Kidney capillary endothelial cell (primary cell): ENCODE measurements at places on chromosomes 11 and 22.

- DNase-seq = no peak
Observed at GRCh38 chr11:36620246-36620645, 22.2 kb upstream of the RAG2 start.

DNA sequence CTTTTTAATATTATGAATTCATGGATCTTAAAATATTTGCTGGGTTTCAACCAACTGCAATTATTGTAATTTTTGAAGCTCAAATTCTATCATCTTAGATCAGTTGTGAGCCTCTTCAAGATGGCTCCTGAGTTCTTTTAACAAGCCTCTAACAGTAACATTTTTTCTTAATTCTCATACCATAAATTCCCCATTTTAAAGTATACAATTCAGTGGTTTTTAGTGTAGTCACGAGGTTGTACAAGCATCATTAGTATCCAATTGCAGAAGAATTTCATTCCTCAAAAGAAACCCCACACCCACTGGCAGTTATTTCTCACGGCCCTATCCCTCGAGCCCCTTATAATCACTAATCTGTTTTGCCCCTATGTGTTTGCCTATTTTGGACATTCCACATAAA, 270.8 kb downstream of the SBF2 start:
- no peak for DNase-seq

DNA sequence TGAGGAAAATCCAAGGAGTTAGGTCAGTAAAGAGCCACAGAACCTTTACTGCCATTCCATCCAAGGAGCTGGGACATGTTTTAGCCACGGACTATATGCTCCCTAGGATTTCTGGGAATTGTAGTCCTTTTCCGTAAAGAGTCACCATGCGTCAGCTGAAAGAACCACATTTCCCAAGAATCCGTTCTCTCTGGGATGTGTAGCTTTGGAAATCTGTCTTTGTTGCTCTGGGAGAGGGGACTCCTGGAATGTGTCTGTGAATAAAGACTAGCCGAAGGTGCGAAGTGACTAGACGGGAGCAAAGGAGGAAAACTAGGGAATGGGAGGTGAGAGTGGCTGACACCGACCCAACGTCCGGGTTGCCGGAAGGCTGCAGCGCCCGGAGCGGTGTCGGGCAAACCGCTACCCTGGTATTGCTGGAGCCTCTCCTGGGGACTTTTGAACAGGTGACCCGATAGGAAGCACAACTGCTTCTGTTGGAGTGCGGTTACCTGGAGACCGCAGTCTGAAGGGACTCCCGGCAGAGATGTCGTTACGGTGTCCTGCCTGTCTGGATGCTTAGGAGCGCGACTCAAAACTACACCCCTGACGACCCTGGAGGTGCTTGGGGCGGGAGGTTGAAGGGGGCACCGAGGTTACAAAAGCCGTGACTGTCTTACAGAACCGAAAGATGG, at the start of gene IFTAP:
Gene IFTAP (plus strand): TSS at position 187 of the 674 bp plus-strand sequence. CDS start 15,602 bp downstream, outside the sequence.
- DNase-seq = peak; percentile 91

DNA sequence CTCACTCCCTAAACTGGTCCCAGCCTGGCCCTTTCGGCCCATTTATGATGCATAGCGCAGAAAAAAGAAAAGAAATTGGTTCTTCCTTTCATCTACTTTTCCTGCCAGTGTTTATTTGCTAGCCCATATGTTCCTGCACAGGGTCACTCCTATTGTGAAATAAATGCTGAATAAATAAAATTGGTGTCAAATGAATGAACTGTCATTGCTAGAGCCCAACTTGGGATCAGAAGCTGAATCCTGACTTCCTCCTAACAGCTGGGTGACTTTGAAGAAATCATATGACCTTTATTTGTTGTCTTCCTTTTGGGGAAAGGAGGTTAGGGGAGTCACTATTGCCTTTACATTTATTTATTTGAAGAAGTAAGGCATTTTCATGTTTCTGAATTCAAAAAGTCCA, 92.0 kb downstream of the PRR5L start:
- DNase-seq = no peak

DNA sequence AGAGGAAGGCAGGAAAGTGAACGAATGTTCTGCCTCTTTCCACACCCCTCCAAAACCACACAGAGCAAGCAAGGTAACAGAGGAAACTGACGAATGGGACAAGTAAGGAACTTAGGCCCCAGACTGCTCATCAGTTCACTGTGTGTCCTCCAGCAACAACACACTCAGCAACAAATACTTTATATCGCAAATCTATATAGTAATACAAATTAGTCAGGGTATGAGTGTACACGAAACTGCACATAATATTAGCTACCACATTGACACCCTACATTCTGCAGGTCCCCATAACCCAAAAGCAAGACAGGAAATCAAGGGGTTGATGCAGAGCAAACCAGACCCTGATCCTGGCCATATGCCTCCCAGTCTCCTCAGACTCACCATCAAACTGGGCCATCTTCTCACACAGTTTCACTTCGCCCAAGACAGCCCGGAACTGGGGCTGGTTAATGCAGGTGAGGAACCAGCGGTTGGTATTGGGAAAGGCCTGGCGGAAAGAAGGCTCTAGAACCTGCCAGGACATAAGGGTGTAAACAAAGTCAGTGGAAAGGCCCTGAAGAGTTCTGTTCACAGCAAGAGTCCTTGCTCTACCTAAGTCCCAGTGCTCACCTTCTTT, 6.6 kb downstream of the EEF1G start:
- DNase-seq = no peak

GRCh38 chr11:1768141-1768469, 4.4 kb upstream of the CTSD start:
- DNase-seq = no peak

DNA sequence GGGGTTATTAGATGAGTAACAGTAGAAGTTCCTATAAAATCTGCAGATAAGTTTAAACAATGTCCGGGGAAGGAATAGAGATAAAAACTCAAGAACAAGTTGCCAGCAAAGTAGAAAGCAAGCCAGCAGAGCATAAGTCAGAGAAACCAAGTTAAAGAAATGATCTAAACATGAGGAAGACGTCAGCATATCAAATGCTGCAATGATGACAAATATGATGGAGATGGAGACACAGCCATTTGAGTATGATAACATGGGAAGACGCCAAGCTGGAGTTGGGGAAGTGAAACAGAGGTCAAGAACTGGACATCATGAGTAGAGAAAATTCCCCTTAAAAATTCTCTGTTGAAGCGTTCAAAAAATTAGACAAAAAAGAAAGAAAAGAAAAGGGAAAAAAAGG, 571.5 kb downstream of the CNTN5 start:
- no peak for DNase-seq

- DNase-seq = no peak
Observed at GRCh38 chr11:70186936-70187335, 16.2 kb upstream of the FADD start.

DNA sequence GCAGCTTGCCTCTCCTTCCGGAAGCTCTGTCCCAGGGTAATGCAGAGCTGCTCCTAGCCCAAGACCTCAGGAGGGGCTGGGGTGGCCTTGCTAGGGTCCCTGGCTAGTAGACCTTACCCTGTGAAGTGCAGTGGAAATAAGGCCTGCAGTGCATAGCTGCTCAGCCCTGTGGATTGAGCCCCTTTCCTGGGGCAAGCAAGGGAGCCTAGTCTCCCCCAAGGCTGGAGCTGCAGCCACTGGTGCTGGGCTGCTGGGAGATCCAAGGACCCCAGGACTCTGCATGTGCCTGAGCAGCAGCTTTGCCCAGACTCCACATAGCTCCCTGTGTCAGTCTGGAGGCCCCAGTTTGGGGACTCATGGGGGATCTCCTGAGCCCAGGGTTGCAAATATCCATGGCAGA, 57.9 kb downstream of the FANCF start:
- no peak for DNase-seq

DNA sequence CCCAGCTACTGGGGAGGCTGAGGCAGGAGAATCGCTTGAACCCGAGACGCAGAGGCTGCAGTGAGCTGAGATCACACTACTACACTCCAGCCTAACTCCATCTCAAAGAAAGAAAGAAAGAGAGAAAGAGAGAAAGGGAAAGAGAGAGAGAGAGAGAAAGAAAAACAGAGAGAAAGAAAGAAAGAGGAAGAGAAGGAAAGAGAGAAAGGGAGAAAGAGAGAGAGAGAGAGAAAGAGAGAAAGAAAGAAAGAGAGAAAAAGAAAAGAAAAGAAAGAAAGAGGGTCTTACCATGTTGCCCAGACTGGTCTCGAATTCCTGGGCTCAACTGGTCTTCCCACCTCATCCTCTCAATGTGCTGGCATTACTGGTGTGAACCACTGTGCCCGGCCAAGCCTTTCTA, 22.3 kb downstream of the FBLN1 start:
- no peak for DNase-seq

- DNase-seq = no peak
Observed at GRCh38 chr11:2525941-2526807, 81.4 kb downstream of the KCNQ1 start.

DNA sequence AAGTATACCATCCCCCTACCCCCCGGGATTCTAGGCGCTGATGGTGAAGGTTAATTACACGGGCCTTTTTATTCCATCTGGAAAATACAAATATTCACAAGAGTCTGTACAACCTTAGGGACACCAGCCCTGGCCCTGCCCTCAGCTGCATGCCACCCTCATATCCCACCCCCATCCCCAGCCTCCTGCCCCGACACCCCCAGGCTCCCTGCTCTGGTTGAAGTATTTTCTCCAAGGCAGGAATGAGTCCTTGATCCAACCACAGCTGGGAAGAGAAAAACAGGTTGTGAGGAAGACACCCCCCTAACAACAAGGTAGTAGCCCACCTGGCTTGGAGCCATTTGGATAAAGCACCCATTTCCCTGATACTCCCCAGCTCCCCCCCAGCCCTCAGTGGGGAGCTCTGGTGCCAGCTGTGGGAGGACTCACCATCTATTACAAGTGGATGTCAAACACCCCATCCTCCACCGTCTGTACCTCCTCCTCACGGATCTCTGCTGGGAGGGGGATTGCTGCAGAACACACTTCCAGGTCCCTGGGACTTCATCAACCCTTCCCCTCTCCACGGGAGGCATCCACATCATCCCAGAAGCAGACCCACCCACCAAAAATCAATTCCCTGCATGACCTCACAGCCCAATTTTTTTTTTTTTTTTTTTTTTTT, 4.0 kb upstream of the NRXN2 start:
- no peak for DNase-seq

DNA sequence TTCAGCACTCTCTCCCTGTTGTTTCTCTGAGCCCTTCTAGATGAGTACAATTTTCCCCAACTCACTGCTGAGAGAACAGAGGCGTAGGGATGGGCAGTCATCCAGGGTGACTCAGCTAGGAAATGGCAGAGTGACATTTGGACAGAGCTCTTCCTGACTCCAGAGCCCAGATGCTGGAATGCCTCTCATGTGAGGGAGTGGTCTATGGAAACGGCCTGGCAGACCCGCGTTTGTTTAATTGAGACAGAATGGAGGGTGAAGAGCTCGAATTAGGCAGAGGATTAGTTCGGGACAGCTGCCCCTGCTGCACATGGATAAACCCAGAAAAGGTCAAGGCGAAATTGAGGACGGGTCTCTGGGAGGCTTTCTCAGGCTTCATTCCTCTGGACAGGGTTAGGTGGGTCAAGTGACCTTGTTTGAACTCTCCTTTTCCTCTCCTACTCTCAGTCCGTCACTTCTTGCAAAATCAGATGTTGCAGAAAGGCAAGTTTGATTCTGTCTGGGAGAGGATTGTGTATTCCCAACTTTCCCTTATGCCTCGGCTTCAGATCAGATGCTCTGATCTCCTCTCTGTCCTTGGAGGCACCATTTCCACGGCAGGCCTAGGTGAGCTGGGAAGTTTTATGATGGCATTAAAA, 7.6 kb upstream of the LMO2 start:
- DNase-seq = peak; percentile 83

GRCh38 chr11:27201454-27202302, 161.1 kb downstream of the BBOX1 start:
- DNase-seq = no peak

GRCh38 chr11:6196396-6196795, 2.6 kb upstream of the OR52W1 start:
- DNase-seq = no peak

DNA sequence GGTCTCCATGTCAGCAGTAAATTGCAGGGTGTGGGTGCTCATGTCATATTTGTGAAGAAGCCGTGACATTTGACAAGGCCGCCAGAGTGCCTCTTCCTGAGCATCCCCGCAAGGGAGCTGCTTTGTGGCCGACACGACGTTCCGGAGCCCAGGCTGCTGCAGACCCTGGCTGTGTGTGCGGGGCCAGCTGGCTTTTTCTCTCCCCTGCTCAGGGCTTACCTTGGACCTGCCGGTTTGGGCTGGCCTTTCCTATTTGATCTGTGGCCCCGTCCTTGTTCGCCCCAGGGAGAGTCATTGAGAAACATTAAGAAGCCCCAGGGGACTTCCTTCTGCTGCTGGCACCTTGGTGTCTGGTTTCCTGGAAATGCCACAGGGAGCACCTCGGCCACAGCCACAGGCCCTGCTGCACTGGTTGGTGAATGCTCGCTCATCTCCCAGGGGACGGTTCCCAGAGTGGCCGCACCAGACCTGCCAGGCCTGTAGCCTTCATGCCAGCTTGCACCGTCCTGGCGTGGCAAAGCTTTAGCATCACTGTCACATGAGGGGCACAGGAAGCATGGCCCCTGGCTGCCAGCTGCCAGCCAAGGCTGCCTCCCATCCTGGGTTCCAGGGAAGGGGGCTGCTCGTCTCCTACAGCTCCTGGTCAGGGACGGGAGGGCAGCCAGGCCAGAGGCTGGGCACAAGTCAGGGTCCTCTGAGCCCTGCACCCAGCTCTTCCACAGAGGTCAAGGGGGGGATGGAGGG, 5.4 kb downstream of the GRK2 start:
- no peak for DNase-seq
